Myometrial cell (primary cell): ENCODE measurements at places on chromosomes 1 and 21. TPM values are rescaled to one million over a fixed set of nuclear protein-coding genes. Genes with fewer than 3 reads are reported as not detected.

Gene KRTAP27-1
- total RNA-seq, result not detected in 2 replicates

Gene TMEM39B
- total RNA-seq, result 5.1 and 7.8 TPM in 2 replicates

Gene SSR2
- 633 and 985 TPM in 2 replicates for total RNA-seq

Gene KIF26B
- total RNA-seq, result 15.9 and 17.4 TPM in 2 replicates

Gene UBE2J2
- total RNA-seq, result 40.1 and 44.5 TPM in 2 replicates

Gene MPZ
- total RNA-seq, result 3.5 and 20.9 TPM in 2 replicates

Gene ILDR2
- total RNA-seq, result 0.29 TPM in 1 of 2 replicates, not detected in the other

Gene ACOT11
- total RNA-seq, result 2.3 and 2.8 TPM in 2 replicates

Gene RPTN
- not detected in 2 replicates for total RNA-seq

Gene LIN28A
- not detected in 2 replicates for total RNA-seq

Gene IGSF5
- not detected in 2 replicates for total RNA-seq

Gene RGS18
- not detected in 2 replicates for total RNA-seq

Gene PRAMEF2
- not detected in 2 replicates for total RNA-seq

Gene SNRPE
- total RNA-seq, result 81.0 and 82.6 TPM in 2 replicates

Gene PROX1
- total RNA-seq, result 0.35 TPM in 1 of 2 replicates, not detected in the other
